Right hindlimb (tissue), 1 donor: ENCODE measurements at places on chromosomes 11 and 22.

DNA sequence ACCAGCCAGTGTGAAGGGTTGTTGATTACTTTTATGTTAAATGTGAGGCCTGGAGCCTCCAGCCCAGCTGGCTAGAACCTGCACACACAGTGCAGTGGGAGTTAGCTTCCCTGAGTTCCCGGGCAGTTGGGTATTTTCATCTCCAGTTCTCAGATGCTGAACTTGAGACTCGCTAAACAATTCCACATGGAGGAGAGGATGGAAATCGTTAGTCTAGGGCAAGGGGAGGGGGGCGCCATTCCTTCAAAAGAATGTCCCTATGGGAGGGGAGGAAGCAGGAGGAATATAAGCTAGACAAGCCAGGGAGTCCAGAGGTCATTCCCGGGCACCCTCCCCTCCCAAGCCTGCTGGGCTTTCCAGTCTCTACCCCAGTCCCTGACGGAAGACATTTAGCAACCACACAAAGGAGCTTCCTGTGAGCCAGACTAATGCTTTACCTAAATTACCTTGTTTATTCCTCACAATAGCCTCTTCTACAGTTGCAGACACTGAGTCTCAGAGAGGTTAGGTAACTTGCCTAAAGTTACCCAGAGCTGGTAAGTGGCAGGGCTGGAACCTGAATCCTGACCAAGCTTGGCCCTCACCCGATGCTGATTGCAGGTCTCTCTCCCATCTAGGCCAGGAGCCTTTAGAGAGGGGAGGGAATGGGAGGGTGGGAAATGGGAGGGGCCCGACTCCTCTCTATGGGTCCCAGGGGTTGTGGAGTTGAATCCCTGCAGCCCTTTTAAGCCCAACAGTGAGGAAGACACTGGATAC, 1.9 kb upstream of the TSKU start:
- no peak for DNase-seq

GRCh38 chr22:23787600-23787896, 782 bp downstream of the SMARCB1 start:
- DNase-seq, result no peak

- DNase-seq, result no peak
Observed at GRCh38 chr11:134802116-134802515, 390.1 kb upstream of the B3GAT1 start.

- no peak for DNase-seq
Observed at GRCh38 chr22:31947296-31947695, 3.0 kb downstream of the YWHAH start.

DNA sequence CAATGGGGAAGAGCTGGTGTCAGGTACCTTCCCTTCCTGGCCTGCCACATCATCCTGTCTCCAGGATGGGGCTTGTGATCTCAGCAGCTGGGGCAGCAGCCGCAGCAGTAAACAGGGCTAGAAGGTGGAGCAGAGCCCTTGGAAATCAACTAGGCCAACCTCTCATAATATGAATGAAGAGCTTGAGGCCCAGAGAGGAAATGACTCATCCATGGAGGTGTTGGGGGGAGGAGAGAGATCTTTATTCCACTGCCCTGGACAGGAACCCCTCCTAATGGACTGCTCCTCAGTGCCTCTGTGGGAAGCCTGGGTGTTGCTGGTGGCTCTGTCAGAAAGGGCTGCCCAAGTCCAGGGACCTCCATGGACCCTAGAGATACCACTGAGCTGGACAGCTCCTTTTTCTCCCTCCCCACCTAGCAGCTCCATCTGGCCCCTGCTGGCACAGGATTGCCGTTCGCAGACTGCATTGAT, 111.8 kb downstream of the OSBP2 start:
- DNase-seq, result no peak

- DNase-seq, result no peak
Observed at GRCh38 chr11:68200639-68201038, 12.5 kb downstream of the KMT5B start.

DNA sequence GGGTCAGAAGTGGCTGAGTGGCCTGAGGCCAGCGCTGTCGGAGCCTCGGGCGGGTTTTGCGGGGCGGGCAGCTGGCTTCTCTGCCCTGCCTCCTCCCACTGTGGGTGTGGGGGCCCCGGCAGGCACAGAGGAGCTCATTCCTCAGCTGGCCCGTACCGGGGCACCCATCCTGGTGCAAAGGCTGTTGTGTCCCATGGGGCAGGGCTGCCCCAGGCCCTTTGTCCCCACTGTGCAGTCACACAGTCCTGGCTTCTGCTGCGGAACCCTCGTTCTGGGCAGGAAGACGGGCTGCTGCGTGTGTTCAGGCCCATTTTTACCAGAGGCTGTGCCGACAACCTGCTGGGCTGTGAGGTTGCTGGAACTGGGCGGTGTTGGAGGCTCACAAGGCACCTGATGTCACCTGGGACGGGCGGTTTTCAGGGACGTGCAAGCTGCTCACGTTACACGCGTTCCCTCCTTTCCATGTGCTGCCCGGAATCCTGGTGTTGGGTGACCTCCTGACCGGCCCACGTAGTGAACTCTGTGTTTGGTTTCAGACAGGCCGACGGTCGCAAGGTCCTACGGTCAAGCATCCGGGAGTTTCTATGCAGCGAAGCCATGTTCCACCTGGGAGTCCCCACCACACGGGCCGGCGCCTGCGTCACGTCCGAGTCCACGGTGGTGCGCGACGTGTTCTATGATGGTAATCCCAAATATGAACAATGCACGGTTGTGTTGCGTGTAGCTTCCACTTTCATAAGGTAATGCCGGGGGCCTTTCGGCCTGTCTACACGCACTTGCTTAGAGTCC, 5.2 kb downstream of the SELENOO start:
- DNase-seq, result no peak

GRCh38 chr11:94309757-94310156, 5.4 kb downstream of the IZUMO1R start:
- DNase-seq, result no peak

DNA sequence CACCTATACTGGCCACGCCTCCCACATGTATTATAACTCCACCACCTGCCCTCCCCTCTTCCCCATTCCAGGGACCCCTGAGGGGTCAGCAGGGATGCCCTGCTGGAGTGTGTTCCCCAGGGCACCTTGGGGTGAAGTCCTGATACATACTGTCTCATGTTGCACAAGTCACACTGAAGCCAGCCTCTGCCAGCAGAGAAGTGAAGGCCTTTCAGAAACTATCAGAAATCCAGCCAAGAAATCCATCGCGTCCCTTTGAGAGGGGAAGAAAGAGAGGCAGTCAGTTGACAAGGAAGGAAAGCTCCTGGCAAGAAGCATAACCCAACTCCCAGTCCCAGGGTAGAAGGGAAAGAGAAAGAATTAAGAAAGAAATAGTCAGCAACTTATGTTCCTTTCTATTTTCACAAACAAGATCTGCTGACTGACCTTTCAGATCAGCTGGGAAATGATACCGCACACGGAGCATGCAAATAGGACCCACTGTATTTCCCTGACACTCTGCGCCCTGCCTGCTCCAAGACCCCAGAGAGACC, 45.2 kb downstream of the SC5D start:
- no peak for DNase-seq

GRCh38 chr11:80515097-80515496, 1074.3 kb upstream of the TENM4 start:
- DNase-seq, result no peak

GRCh38 chr22:46801331-46801811, 38.9 kb downstream of the TBC1D22A start:
- no peak for DNase-seq

GRCh38 chr11:90783111-90783510, 560.3 kb upstream of the CHORDC1 start:
- DNase-seq, result no peak

DNA sequence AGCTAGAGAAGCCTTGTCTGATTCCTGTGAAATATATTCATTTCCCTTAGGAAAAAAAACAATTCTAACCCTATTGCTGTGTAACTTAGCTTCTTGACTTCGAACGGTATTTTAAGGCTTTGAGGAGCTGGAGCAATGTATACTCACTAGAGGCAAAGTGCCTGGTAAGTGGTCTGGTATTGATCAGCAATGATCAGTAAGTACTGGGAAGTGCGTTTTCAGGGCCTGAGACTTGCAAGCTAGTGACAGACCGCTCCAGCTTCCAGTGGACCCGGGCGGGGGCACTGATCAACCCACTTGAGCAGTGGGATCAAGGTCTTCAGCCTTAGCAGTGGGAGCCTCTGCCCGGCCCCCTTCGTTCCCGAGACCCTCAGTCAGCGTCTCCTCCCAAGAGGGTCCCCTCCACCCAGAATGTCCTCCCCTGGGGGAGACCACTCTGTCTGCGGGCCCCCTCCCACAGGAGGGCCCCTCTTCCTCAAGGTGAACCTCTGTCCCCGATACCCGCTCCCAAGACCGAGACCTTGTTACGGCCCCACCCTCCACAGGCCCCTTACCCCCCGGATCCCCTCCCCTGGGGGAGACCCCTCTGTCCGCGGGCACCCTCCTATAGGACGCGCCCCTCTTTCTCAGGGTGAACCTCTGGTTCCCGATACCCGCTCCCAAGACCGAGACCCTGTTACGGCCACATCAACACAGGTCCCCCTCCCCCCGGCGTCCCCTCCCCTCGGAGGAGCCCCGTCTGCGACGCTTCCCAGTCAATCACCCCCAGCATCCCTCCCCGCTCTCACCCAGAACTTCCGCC, 452 bp upstream of the ATXN10 start:
- peak; percentile 23 for DNase-seq

DNA sequence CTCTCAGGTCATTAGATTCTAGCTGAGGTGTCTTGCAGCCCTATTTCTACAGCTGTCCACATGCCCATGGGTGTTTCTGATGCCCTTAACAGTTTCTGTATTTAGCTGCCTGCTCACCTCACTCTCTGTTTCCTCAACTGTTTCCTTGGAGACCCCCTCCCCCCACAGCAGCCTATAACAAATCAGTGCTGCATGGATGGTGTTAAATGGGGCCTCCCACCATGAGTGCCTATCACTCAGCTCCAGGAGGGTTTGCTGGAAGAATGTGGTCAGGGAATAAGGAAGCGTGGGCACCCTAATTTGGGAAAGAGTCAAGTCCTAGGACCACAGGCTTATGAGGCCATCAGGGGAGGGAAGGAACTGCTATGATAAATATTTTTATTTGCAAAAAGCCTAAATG, 8.6 kb downstream of the KLHL35 start:
- no peak for DNase-seq

- no peak for DNase-seq
Observed at GRCh38 chr22:49310354-49310753, 517.3 kb downstream of the BRD1 start.
